Nasal cavity respiratory epithelium epithelial cell of viscerocranial mucosa (primary cell): ENCODE measurements at places on chromosomes 5 and 9. TPM values are rescaled to one million over a fixed set of nuclear protein-coding genes. Genes with fewer than 3 reads are reported as not detected.

The ORM1 gene
- total RNA-seq: not detected in 2 replicates

The SELENOP gene
- total RNA-seq: 1.4 and 54.8 TPM in 2 replicates

The MAMDC4 gene
- total RNA-seq: 1.4 and 6.5 TPM in 2 replicates

The COL23A1 gene
- under 0.01 and 1.2 TPM in 2 replicates for total RNA-seq

The SLC36A2 gene
- total RNA-seq: not detected in 2 replicates

The LHX6 gene
- 0.14 and 0.34 TPM in 2 replicates for total RNA-seq

The ORM2 gene
- total RNA-seq: not detected in 2 replicates

The FOXD4 gene
- under 0.01 and 0.36 TPM in 2 replicates for total RNA-seq

The NDUFS4 gene
- 94.2 and 128 TPM in 2 replicates for total RNA-seq

The IL9 gene
- total RNA-seq: not detected in 2 replicates
